ENCODE measurements at places on chromosomes 12 and 14.

- no peak for DNase-seq
Observed at GRCh38 chr12:38903596-38903995, 1.8 kb downstream of the CPNE8 start.

GRCh38 chr12:50325890-50326391 is 42.6 kb upstream of the LIMA1 start:
- DNase-seq = no peak

GRCh38 chr12:127515941-127516340 is 751.0 kb upstream of the TMEM132C start:
- no peak for DNase-seq

GRCh38 chr14:57297852-57298251 is 29.1 kb downstream of the AP5M1 start:
- DNase-seq = no peak

DNA sequence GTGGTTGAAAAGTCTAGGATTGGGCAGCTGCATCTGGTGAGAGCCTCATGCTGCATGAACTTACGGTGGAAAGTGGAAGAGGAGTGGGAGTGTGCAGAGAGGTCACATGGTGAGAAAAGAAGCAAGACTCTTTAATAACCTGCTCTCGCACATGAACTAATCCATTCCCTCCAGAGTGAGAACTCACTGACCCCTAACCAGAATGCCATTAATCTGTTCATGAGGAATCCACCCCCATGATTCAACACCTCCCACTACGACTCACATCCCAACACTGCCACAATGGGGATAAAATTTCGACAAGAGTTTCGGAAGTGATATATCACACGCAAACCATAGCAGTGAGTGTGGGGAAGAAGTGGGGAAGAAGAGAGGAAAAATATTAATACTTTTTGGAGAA is 377.4 kb downstream of the NAV3 start:
- DNase-seq = no peak

GRCh38 chr14:74911704-74912103 is 11.4 kb downstream of the RPS6KL1 start:
- DNase-seq = no peak

- no peak for DNase-seq
Observed at GRCh38 chr12:54141431-54142113, 47.2 kb downstream of the SMUG1 start.

GRCh38 chr12:57323416-57323815 is 72.4 kb upstream of the STAC3 start:
- no peak for DNase-seq

DNA sequence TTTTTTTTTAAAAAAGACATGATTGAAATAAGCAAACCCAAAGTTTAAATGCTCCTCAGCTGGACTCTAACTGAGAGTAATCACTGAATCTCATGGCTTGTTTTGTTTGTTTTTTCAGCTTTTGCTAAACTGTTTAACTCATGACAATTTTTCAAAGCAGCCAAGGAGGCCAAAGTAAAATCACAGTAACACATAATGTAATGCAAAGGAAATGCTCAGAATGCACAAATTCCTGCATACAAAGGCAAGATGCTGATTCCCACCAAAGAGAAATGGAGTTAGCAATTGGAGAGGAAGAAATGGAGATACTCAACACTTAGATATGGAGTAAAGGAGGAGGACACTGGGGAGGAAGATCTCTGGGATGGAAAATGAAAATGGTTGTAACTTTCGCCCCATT is 126.2 kb upstream of the SOX5 start:
- no peak for DNase-seq

DNA sequence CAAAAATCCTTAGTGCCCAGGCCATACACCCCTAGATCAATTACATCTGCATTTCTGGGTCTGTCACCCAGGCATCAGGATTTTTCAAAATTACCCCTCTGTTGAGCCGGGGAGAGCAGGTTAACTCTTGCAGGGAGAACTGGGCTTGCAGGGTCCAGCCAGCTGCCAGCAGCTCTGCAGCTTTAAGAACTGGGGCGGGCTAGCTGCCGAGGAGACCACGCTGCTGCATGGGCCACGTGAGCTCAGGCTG is at the start of gene DGLUCY:
DGLUCY (plus strand) TSS at position 245 of the 250 bp plus-strand sequence. CDS start 46,222 bp downstream, outside the sequence.
- no peak for DNase-seq

DNA sequence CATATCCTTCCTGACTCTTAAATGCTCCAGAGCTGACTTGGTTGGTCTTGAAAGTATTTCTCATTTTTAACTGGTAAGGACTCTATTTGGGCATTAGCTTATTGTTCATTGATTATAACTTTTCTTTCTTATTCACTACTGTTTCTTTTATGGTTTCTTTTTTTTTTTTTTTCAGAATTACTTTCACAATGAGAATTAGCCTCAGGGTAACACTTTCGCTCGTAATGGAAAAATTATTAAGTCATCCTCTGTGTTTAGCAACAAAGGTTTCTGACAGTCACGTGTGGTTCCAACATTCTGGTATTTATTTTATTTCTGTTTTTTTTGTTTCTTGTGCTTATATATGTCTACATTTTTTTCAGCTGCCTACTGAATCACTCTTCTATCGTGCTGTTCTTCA is 80.0 kb downstream of the METTL25 start:
- no peak for DNase-seq

GRCh38 chr12:89325495-89325894 is 26.8 kb downstream of the DUSP6 start:
- no peak for DNase-seq

DNA sequence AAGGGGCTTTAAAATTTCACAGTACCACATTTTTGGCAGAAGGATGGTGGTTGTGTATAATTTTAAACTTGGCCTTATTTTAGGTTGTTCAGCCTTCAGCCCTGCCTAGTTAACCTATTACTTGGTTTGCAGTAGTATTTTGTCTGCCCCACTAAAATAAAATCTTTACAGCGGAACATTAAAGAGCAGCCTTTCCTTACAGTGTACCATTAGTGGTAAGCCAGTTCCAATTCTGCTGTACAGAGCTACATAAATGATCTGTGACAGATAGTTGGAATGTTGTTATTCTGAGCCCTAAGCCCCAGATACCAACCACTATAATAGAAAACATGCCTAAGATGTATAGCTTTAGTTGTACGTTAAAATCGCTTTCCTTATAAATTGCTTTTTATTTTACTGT is 56.2 kb downstream of the SLC38A6 start:
- DNase-seq = no peak

- no peak for DNase-seq
Observed at GRCh38 chr14:100532154-100532861, 54.9 kb downstream of the BEGAIN start.

GRCh38 chr12:26573225-26573909 is 259.6 kb downstream of the ITPR2 start:
- no peak for DNase-seq

GRCh38 chr12:94623161-94623920 is 27.0 kb downstream of the TMCC3 start:
- DNase-seq = no peak

DNA sequence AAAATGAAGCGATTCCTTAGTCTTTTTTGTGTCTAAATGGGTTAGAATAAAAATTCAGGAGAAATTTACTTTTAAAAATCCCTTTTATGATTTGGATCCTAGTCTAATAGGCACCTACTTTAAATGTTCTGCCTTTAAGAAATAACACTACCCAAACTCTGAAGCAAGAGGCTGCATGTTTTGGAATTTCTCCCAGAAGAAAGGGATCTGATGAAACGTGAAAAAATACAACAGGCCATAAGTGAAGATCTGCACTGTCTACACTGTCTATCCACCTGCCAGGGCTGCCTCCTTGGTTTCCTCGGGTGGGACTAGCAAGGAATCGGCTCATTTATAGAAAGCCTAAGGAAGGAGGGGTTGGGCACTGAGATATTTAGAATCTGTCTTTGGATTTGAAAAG is 22.1 kb downstream of the ACVR1B start:
- DNase-seq = no peak

- DNase-seq = no peak
Observed at GRCh38 chr12:118350908-118351559, 21.7 kb downstream of the TAOK3 start.

DNA sequence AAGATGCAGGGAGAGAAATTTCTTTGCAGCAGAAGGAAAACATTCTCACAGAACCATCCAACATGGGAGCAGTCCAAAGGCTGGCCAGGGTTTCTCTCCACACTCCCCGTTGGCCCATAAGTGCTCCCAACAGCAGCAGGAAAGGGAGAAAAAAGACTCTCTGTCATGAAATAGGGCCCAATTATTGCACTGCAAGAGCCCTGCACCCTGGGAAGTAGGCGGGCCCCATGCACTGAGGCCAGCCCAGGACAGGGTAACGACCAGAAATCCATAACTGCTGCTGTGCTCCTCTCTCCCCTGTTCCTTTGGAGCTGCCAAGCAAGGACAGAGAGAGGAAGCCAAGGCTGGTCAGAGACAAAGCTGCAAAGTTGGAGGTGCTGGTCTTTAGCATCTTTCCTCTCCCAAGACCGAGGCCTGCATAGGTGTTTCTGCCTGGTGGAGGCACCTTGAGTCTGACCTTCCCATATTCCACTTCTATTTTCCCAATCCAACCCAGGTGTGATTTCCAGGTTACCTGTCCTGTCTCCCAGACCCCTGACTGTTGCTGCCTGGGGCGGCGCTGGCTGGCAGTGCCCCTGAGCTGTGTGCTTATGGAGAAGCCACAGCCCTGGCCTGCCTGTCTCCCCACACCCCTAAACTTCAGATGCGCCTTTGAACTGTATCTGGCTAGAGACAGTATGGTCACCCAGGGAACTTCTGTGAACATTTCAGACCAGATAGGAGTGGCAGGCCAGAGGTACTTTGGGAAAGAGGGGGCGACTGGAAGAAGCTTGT is 6.8 kb downstream of the GALNT16 start:
- DNase-seq = no peak

DNA sequence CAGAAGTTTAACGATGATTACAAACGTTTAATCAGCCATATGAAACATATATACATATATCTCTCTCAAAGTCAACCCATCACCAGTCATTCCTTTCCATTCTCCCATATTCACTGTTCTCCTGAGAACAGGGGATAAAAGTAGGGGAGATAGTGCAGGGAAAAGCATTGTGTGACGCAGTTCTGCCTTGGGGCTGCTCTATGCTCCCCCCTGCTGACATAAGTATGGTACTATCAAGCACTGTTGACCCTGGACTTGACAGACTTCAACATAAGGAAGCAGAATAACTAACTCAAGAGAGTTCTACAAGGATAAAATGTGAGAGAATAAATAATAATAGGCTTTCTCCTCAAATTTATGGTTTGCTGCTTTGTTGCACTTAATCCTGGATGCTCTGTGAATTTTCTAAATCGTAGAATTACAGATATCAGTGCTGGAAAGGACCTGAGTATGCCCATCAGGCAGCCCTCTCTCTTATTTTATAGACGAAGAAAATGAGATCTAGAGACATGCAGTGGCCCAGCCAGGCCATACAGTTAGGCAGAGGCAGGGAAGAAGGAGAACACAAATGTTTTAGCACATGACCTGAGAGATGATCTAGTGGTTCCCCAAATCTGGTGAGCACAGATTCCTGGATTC is 87.2 kb downstream of the SCN8A start:
- DNase-seq = peak; percentile 33

GRCh38 chr14:75429562-75429961 is 1.7 kb downstream of the JDP2 start:
- DNase-seq = no peak

DNA sequence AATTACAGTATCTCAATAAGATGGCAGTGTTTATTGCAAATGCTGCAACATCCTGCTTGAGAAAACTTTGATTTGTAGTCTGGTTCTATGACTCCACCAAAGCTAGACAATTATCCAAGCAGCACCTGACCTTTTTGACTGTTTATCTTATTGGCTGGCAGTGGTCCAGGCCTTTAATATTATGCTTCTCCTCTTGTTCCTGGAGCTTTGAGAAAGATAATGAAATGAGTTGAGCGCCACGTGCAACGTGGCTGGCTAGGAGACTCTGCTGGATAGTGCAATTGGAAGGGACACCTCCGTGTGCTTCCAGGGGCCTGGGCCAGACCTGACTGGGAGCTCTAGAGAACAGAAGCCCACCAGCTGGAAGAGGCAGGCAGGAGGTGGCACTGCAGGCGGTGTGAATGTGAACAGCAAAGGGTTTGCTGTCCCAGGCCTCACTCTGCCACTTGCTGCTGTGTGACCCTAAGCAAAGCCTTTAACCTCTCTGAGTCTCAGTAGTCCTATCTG is 349.3 kb downstream of the CACNA1C start:
- DNase-seq = no peak

DNA sequence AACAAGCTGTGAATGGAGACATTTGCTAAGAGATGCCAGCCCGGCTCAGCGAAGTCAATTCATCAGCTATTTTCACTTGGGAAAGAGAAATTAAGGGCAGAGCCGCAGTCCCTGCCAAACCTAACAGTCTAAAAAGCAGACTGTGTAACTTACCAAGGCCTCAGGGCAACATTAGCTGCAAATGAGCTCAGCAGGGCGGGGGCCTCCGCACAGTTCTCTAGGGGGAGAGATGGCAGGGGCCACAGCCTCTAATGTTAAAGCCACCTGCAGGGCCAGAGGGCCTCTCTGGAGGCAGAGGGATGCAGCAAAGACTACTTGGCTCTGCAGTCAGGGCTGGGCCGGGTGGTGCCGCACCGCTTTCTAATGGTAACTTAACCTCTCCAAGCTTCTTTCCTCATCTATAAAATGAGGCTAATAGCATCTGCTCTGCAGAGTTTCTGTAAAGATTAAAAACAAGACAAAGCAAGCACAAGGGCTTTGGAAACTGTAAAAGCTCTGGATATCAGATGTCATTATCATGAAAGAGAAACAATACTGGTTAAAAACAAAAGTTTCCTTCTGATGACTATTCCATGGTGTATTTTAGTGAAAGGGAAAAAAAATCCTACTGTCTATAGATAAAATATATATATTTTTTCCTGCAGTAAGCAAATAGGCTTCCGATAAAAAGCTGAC is 13.4 kb upstream of the GPRC5A start:
- no peak for DNase-seq

DNA sequence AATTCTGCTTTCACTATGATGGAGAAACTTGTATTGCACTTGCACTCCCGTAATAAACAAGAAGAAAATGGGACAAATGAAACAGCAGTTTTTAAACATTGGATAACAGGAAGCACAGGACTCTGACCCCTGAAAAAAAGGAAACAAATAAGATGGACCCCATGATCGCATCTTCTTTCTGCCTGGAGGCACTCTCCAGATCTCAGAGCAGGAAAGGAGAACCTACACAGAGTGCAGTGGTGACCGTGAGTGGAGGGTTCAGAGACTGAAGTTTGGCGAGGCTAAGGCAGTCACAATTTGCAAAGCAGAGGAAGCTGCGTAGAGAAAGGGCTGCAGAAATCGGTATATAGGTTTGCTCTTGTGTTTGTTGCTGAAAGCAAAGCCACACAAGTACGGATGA is 6.1 kb upstream of the FGF6 start:
- DNase-seq = no peak

- DNase-seq = no peak
Observed at GRCh38 chr12:27772328-27773049, 7.5 kb upstream of the KLHL42 start.

GRCh38 chr12:3803865-3804472 is 51.1 kb upstream of the CRACR2A start:
- DNase-seq = peak; percentile 52
